ENCODE measurements at places on chromosomes 4 and X.

- DNase-seq = no peak
Observed at GRCh38 chrX:68989865-68990606, 161.2 kb downstream of the EFNB1 start.

GRCh38 chrX:139026811-139027210, 315.3 kb upstream of the FGF13 start:
- DNase-seq = no peak

DNA sequence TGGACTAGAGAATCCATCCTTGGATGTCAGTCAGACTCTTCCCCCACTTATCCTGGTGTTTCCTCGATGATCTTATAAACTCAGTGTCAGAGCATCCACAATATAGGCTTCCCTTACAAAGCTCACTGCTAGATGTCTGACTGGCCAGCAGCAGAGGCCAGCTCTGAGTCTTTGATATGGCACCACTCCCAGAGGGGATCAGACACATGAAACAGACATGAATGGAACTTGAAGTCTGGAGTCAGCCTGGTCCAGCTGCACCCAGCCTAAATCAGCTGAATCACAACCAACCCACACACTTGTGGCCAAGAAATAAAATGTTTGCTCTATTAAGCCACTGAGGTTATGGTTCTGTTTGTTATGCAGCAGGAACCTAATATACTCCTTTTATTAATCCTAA, 129.6 kb upstream of the MED14 start:
- no peak for DNase-seq

DNA sequence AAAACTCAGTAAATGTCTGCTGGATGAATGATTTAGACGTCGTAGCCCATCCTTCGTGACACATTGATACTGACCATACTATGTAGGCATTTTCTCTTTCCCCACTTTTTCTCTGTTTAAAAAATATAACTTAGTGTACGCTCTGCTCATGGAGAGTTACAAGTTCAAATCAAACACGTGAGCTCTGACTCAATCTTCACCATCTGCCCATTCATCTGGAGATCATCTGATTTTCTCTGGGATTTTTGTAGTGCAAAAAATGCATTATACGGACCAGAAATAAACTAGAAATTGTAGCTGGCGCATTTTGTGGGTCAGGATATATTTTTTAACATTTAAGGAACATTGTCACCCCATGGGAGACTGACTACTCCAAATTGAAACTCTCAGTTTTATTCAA, 124.7 kb upstream of the FAM9B start:
- DNase-seq = no peak

DNA sequence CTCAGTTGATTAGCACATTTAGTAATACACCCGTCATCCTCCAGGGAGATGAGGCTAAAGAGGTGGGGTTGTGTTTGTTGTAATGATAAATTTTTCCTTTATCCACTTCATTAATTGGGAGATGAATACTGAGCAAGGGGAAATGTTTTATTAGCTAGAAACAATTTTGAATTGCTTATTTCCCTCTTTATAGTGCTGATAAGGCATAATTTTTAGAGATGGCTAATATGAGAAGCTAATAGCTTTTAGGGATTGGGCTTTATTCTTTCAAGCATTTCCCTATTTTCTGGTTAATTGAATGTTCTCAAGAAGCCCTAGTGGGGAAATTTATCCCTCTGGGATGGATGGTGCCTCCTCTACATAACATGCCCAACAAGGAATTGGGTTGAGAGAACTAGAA, 365.2 kb upstream of the IGFBP7 start:
- DNase-seq = no peak

DNA sequence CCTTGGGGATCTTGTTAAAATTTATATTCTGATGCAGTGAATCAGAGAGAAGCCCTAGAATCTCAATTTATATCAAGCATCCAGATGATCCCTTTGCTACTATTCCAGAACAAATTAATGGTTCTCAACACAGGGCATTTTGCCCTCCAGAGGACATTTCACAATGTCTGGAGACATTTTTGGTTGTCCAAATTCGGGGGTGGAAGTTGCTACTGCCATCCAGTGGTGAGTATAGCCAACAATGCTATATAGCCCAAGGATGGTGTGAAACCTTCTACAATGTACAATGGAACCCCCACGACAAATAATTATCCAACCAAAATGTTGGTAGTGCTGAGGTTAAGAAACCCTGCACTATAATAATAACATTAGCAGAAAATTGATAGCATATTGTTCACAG, 2440.0 kb downstream of the PCDH7 start:
- DNase-seq = no peak

- DNase-seq = no peak
Observed at GRCh38 chr4:140372751-140373327, 607 bp upstream of the SCOC start.

DNA sequence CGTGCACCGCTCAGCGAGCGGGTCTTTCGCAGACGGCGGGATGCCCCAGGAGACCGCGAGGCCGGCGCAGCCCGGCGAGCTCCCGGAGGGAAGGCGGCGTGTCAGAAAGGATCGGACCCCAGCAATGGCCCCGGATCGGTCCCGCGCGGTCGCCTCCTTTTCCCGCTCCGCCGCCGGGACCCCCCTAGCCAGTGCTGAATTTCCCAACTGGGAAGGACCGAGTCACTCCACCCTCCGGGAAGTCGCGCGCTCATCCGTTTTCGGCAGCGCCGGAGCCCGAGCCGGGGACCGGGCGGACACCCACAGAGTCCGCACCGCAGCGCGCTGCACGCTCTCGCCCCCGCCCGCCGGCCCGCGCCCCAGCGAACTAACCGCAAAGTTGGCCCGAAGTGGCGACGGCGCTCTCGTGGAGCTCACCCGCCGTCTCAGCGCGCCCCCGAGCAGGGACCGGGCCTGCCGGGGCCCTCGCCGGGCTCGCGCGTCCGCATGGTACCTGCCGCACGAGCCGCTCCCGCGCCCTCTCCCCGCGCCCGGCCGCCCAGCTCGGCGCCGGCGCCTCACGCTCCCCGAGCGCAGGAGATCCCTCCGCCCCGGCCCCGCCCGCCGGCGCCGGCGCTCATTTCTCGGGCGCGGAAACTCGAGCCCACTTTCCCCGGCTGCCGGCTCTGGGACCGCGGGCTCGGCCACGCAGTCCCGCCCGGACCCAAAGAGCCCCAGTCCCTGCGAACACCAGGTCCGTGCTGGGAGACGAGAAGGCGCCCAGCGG, at the start of gene FAT1:
Gene FAT1 (minus strand): TSS at position 565 of the 766 bp plus-strand sequence. CDS start 14,029 bp downstream, outside the sequence.
- DNase-seq = peak; percentile 28

- no peak for DNase-seq
Observed at GRCh38 chrX:100410901-100411801, 1.1 kb upstream of the PCDH19 start.

DNA sequence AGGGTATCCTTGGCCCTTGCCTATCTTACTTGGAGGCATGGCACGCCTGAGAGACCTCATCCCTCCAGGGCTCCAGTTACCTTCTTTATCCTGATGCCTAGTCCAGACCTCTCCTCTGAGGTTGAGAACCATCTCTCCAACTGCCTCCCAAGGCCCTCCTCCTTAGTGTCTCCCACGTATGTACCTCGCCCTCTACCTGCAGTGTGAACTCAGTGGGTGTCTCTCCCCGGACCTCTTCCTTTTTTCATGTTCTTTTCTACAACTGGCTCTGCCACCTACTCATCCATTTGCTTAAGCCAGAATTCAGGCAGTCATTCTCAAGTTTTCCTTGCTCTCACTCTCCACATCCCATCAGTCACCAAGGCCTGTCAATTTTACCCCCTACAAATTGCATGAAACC, 16.6 kb downstream of the RPS4X start:
- DNase-seq = no peak

DNA sequence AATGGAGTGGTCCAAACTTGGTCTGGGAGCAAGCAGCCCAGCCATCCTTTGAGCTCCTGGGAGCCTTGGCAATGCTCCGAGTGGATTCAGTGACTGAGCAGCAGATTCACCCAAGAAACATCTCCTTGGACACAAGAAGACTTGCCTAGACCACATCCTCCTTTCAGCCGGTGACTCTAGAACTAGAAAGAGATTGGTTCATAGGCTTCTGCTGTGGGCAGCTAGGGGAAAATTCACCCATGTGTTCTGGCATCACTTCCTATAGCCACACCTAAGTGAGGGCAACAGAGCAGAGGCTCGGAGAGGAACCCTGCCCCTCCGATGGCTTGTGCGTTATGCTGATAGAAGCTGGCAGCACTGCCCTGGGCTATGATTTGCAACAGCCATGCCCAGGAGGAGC, 16.0 kb downstream of the ZNF275 start:
- no peak for DNase-seq

GRCh38 chrX:103453655-103454054, 65.6 kb downstream of the RAB40A start:
- no peak for DNase-seq

- DNase-seq = no peak
Observed at GRCh38 chr4:74653331-74654229, 140.7 kb downstream of the BTC start.

DNA sequence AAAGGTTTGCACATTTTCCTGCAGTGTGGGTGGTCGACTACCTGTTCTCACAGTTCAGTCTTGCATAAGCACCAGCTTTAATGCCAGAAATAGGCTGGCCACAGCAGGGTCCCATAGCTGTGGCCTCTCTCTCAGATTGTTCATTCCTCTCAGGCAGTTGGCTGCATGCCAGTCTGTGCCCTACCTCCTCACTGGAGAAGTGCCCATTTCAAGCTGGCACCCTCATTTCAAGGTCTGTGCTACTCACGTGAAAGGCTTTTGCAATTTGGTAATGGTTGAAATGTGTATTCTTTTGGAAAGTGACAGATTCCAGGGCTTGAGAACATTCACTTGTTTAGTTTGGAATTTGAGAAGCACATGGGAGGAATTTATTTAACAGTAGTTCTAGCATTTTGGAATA, 28.9 kb upstream of the MTMR1 start:
- peak; percentile 92 for DNase-seq

DNA sequence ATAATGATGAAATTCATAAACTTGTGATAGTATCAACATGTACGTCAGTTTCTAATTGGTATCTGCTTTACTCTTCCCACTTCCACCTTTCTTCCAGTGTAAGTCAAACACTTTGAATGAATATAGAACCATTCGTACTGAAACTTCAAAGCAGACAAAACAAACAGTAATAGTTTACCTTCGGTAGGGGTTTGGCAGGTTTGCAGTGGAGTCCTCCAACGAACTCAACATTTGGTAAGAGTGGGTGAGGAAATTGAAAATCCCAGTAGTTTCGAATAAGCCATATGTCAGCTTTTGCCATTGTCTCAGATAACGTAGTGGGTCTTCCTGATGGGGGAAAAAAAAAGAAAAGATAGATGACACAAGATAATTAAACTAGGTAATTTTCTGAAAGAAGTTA, 2.2 kb downstream of the UGT2B4 start:
- DNase-seq = no peak

DNA sequence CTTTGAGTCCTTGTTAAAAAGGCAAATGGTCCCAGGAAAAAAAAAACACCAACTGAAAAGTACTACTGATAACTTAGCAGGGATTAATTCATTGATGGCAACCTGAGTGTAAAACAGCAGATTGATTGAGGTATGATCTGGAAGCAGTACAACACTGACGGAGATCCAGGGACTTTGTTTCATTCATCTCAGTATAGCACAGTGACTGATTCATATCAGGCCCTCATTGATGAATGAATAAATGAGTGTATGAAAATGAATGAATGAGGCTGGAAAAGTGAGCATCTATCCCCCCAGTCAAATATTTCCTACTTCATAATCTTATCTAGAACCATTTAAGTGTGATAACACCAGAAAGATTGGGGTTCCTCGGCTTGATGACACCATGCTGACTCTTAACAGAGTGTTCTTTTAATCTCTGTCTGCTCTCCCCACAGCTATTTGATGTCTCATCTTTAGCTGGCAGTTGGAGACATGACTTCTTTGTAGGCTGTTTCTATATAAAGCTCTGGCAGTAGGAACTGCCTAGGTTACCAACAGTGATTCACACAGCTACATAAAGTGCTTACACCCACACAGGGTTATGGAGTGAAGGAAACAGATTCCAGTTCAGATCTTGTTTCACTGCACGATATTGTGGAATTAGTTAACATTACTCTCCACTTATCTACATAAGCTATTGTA, 18.6 kb upstream of the RNF128 start:
- no peak for DNase-seq

- DNase-seq = no peak
Observed at GRCh38 chr4:1720163-1720983, 750 bp downstream of the TMEM129 start.

GRCh38 chrX:311156-312129, 7.2 kb downstream of the GTPBP6 start:
- no peak for DNase-seq

All from NCI-H1105 (cell line).